ENCODE measurements at places on chromosomes 6 and 20. TPM values are rescaled to one million over a fixed set of nuclear protein-coding genes. Genes with fewer than 3 reads are reported as not detected.
A peak's percentile ranks its signal among the peaks of the same experiment; 100 is the strongest.

Gene HUS1B
- total RNA-seq: not detected

- no peak for DNase-seq
- H3K36me3 ChIP-seq: no peaks in the 10 kb centered on the region
- H3K27ac ChIP-seq: no peak overlapping the region
- peaks cover 20% of the 10 kb centered on the region for H3K4me1 ChIP-seq
- no peaks in the 10 kb centered on the region for H3K27me3 ChIP-seq
Observed at GRCh38 chr6:143559051-143559660, 47.6 kb upstream of the FUCA2 start.

Gene BCAS1
- total RNA-seq: not detected

Gene DUSP15
- 5.1 TPM for total RNA-seq

- no peaks in the 10 kb centered on the region for H3K27me3 ChIP-seq
- no peak overlapping the region for H3K4me3 ChIP-seq
- DNase-seq: no peak
- H3K4me1 ChIP-seq: peaks cover 59% of the 10 kb centered on the region
Observed at GRCh38 chr6:105400501-105400900, 2.4 kb downstream of the PREP start.

Gene STX11
- total RNA-seq: 6.8 TPM

DNA sequence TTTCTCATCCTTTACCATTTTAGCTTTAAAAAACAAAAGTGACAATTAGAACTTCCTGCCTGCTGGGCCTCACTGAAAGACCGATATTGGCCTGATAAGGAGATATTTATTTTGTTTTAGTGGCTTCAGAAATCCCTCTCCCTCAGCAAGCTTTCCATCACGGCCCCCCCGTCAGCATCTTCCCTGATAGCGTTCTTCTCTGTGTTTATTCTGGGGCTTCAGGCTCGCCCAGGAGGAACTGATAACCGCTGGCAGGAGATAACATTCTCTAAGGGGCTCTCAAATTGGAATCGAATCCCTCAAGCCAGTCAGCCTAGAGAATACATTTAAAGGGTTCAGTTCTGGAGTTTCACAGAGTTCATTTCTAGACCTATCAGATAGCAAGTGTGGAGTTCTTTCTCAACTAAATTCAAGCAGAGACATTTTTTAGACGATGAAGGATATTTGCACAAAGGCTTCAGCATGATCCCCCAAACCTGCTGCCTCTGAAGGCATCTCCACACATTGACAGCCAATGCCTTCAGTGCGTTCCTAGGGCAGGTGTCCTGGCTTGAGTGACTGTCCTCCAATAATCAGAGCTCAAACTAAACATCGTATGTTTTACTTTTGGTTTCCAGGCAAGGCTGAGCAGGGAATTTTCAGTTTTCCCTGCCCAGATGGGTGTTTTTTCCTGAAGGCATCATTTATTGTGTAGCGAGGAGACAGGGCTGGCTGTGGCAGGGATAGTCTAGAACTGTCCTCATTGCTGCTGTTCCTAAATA, 17.0 kb downstream of the PRDM1 start:
- H3K4me1 ChIP-seq: peaks cover 22% of the 10 kb centered on the region
- peak overlapping the region; percentile 57 for H3K27ac ChIP-seq
- peaks cover 76% of the 10 kb centered on the region for H3K27me3 ChIP-seq
- H3K4me3 ChIP-seq: peak overlapping the region; percentile 53

- H3K27me3 ChIP-seq: no peaks in the 10 kb centered on the region
- no peak overlapping the region for H3K4me3 ChIP-seq
- DNase-seq: no peak
- peaks cover 75% of the 10 kb centered on the region for H3K4me1 ChIP-seq
Observed at GRCh38 chr6:46421939-46422338, 69.3 kb downstream of the RCAN2 start.

GRCh38 chr20:3162080-3162611, 2.5 kb upstream of the FASTKD5 start:
- peaks cover 46% of the 10 kb centered on the region for H3K4me1 ChIP-seq
- no peak for DNase-seq
- H3K27me3 ChIP-seq: no peaks in the 10 kb centered on the region
- H3K27ac ChIP-seq: no peak overlapping the region
- no peaks in the 10 kb centered on the region for H3K36me3 ChIP-seq

- no peaks in the 10 kb centered on the region for H3K27me3 ChIP-seq
- no peak for DNase-seq
- H3K4me3 ChIP-seq: no peak overlapping the region
- H3K4me1 ChIP-seq: no peaks in the 10 kb centered on the region
Observed at GRCh38 chr6:168071620-168072019, 7.4 kb downstream of the FRMD1 start.

GRCh38 chr20:62426699-62427131, 624 bp downstream of the RBBP8NL start:
- H3K27me3 ChIP-seq: peaks cover 65% of the 10 kb centered on the region
- no peak for DNase-seq
- no peaks in the 10 kb centered on the region for H3K4me1 ChIP-seq
- no peak overlapping the region for H3K4me3 ChIP-seq
- no peaks in the 10 kb centered on the region for H3K36me3 ChIP-seq
- H3K27ac ChIP-seq: no peak overlapping the region

Gene TOP1
- total RNA-seq: 23.9 TPM

DNA sequence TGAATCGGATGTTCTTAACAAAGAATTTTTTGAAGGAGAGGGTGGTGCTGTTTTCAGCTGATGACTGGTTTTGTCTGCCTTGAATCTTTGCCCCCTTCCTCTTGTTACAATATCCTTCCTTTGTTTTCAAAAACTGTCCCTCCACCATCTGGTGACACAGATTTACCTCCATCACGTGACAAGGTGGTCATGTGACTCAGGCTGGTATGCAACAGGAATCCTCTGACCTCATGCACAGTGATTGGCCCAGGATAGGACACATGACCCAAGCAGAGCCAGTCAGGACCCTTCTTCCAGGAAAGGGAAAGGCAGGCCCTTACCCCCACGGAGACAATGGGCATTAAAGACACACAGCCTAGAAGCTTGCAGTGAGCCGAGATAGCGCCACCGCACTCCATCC, 84.7 kb upstream of the MC3R start:
- H3K4me1 ChIP-seq: no peaks in the 10 kb centered on the region
- no peak overlapping the region for H3K4me3 ChIP-seq
- no peaks in the 10 kb centered on the region for H3K36me3 ChIP-seq
- peaks cover 45% of the 10 kb centered on the region for H3K27me3 ChIP-seq

Gene TTPAL
- 4.5 TPM for total RNA-seq

DNA sequence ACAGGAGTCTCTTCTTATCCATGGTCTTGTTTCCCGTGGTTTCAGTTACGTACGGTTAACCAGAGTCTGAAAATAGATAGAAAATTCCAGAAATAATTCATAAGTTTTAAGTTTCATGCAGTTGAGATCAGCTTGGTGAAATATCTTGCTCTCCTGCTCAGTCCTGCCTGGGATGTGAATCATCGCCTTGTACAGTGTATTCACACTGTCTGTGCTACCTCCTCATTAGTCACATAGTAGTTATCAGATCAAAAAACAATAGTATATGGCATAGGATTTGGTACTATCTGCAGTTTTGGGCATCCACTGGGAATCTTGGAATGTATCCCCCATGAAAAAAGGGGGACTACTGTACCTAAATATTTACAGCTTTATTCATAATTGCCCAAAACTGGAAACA, 22.7 kb upstream of the MOCS1 start:
- no peak overlapping the region for H3K27ac ChIP-seq
- no peak for DNase-seq
- H3K4me1 ChIP-seq: peaks cover 9% of the 10 kb centered on the region
- H3K27me3 ChIP-seq: no peaks in the 10 kb centered on the region
- no peaks in the 10 kb centered on the region for H3K36me3 ChIP-seq

- no peak overlapping the region for H3K4me3 ChIP-seq
- no peaks in the 10 kb centered on the region for H3K4me1 ChIP-seq
- H3K27ac ChIP-seq: no peak overlapping the region
- no peak for DNase-seq
Observed at GRCh38 chr20:1857466-1857865, 37.7 kb upstream of the SIRPA start.

GRCh38 chr20:37543828-37544227, 16.2 kb upstream of the BLCAP start:
- DNase-seq: no peak
- peaks cover 12% of the 10 kb centered on the region for H3K27me3 ChIP-seq
- H3K36me3 ChIP-seq: no peaks in the 10 kb centered on the region
- H3K4me1 ChIP-seq: no peaks in the 10 kb centered on the region

DNA sequence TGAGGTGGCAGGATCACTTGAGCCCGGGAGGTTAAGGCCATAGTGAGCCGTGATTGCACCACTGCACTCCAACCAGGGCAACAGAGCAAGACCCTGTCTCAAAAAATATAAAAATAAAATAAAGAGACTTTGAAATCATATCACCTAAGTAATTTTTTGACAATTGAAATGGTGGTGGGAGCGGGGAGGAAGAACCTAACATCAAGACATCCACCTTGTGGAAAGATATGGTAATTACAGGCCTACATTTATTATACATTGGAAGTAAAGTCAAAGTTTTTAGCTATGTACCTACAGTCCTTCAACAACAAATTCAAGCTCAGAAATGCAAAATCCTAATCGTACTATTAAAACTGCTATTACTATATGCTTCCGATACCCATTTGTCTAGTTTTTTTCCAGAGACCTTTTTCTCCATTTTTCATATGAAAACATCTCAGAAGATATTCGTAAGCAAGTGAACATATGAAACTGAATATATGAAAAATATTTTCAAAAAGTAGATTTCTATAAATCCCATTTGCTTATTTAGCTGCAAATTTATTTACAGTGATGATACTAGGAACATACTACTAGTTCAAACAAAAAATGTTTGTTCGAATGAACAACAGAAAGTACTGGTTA, 83.3 kb downstream of the SYCP2 start:
- H3K36me3 ChIP-seq: no peaks in the 10 kb centered on the region
- H3K4me1 ChIP-seq: peaks cover 10% of the 10 kb centered on the region
- no peak overlapping the region for H3K4me3 ChIP-seq
- H3K27ac ChIP-seq: no peak overlapping the region
- no peaks in the 10 kb centered on the region for H3K27me3 ChIP-seq

DNA sequence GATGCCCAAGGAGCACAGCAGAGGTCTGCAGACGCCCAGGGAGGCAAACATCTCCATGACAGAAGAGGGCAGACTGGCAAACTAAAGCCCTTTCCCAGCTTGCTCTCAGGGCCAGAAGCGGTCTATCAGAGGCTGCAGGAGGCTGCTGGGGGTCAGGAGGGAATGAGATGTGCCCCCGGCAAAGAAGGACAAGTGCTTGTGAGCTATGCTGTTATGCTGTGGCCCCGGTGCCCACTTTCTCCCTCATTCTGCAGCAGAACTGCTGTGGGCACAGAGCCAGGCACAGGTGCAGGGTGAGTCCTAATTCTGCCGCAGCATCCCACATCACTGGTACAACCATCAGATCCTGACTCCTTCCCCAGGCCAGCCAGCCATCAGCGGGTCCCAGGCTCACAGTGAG, 46.4 kb downstream of the LRFN2 start:
- no peaks in the 10 kb centered on the region for H3K4me1 ChIP-seq
- H3K27ac ChIP-seq: no peak overlapping the region
- H3K36me3 ChIP-seq: no peaks in the 10 kb centered on the region
- H3K4me3 ChIP-seq: no peak overlapping the region
- peaks cover 78% of the 10 kb centered on the region for H3K27me3 ChIP-seq

Gene OR2J1
- total RNA-seq: not detected

- H3K27ac ChIP-seq: no peak overlapping the region
- no peaks in the 10 kb centered on the region for H3K36me3 ChIP-seq
- H3K27me3 ChIP-seq: no peaks in the 10 kb centered on the region
- no peak overlapping the region for H3K4me3 ChIP-seq
- no peaks in the 10 kb centered on the region for H3K4me1 ChIP-seq
Observed at GRCh38 chr6:119612911-119613381, 263.4 kb upstream of the MAN1A1 start.

- H3K36me3 ChIP-seq: no peaks in the 10 kb centered on the region
- H3K27ac ChIP-seq: no peak overlapping the region
- H3K4me3 ChIP-seq: no peak overlapping the region
- peaks cover 24% of the 10 kb centered on the region for H3K27me3 ChIP-seq
- no peak for DNase-seq
Observed at GRCh38 chr20:45576995-45577394, 2.1 kb downstream of the WFDC8 start.

DNA sequence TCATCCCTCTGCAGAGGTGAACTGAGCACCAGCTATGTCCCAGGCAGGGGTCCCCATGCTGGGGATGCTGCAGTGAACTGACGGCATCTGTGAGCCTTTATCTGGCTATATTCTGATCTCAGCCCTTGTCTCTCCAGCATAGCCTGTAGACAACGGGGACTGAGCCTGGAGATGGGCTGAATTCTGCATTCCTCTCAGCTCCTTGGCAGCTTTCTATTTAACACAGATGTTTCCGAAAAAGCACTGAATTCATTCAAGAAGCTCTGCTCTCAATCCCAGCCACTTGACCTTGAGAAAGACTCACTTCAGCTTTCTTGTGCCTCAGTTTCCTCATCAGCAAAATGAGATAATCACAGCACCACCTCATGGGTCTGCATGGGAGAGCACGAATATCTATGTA, 204.4 kb upstream of the PMEPA1 start:
- H3K36me3 ChIP-seq: no peaks in the 10 kb centered on the region
- peaks cover 8% of the 10 kb centered on the region for H3K27me3 ChIP-seq
- no peak overlapping the region for H3K4me3 ChIP-seq
- H3K4me1 ChIP-seq: peaks cover 4% of the 10 kb centered on the region
- DNase-seq: no peak

GRCh38 chr6:73309535-73309784, 44.6 kb downstream of the DPPA5 start:
- no peak overlapping the region for H3K27ac ChIP-seq
- no peaks in the 10 kb centered on the region for H3K36me3 ChIP-seq
- H3K4me3 ChIP-seq: peak overlapping the region; percentile 71
- peaks cover 15% of the 10 kb centered on the region for H3K4me1 ChIP-seq
- H3K27me3 ChIP-seq: peaks cover 56% of the 10 kb centered on the region

- H3K36me3 ChIP-seq: no peaks in the 10 kb centered on the region
- H3K27ac ChIP-seq: no peak overlapping the region
- H3K27me3 ChIP-seq: peaks cover 64% of the 10 kb centered on the region
- H3K4me3 ChIP-seq: no peak overlapping the region
- H3K4me1 ChIP-seq: no peaks in the 10 kb centered on the region
Observed at GRCh38 chr20:57536771-57537724, 12.1 kb upstream of the CTCFL start.

Gene BPIFB3
- not detected for total RNA-seq

DNA sequence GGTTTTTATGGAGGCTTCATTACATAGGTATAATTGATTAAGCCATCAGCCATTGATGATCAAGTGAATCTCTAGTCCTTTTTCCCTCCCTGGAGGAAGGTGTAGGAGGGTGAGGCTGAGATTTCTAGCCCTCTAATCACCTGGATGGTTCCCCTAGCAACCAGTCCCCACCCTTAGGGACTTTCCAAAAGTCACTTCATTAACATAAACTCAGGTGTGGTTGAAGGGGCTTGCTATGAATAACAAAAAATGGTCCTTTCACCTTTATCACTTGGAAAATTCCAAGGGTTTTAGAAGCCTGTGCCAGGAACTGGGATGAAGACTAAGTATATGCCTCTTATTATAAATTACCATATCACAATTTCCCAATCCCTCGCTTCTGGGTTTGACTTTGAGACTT, 40.4 kb downstream of the SMPDL3A start:
- no peak overlapping the region for H3K27ac ChIP-seq
- H3K27me3 ChIP-seq: peaks cover 32% of the 10 kb centered on the region
- no peak for DNase-seq
- no peaks in the 10 kb centered on the region for H3K4me1 ChIP-seq

DNA sequence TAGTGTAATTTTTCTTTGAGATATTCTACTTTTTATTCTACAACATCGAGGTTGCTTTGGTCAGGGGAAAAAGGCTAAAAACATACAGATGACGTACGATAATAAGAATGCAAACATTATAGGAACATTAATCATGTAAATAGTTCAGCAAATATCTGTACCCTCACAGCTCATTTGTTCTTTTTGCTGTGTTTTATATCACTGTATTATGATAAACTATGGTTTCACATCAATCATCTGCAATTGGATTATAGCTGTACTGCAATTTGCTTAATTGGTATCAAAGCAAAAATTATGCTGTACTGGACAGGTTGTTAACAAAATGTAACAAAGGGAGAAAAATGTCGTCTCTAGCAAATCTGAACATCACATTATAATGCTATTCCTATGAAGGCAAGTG, 597.1 kb downstream of the EPHA7 start:
- DNase-seq: no peak
- H3K4me3 ChIP-seq: no peak overlapping the region
- no peaks in the 10 kb centered on the region for H3K27me3 ChIP-seq
